ENCODE measurements at places on chromosomes 13 and 19.

- no peak for DNase-seq
Measured at GRCh38 chr19:13094771-13095392, 7.8 kb downstream of the LYL1 start.

DNA sequence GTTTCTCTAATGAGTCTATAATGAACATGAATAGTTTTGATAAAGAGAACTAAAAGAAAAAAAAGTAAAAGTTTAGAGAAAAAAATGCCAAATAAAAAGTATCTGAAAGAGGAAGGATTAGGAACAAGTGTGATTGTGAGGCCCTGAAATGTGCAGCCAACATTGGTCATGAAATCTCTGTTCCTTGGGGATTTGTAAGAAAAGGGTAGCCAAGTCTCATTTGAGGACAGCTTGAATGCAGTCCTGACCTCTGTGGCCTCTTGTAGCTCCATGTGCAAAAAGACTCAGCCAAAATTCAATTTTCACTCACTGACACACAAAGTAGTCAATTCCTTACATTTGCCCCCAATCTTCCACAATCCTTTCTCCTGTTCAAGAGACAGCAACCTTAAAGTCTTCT is 167.9 kb downstream of the KLF12 start:
- DNase-seq = no peak

- DNase-seq = no peak
Measured at GRCh38 chr13:94335761-94336526, 143.5 kb downstream of the DCT start.

- no peak for DNase-seq
Measured at GRCh38 chr13:18995259-18995873, 186.3 kb downstream of the TUBA3C start.
